ENCODE measurements at places on chromosomes 3 and 15. TPM values are rescaled to one million over a fixed set of nuclear protein-coding genes. Genes with fewer than 3 reads are reported as not detected.

Gene RAB6B
- 3.1 TPM for total RNA-seq

Gene AP4E1
- total RNA-seq: 8.1 TPM

Gene SH3BP5
- total RNA-seq: 71.1 TPM

Gene SKOR1
- 0.19 TPM for total RNA-seq

Gene CCDC50
- total RNA-seq: 117 TPM

Gene CFAP100
- total RNA-seq: not detected

Gene PIK3CA
- 75.6 TPM for total RNA-seq

Gene WDR6
- total RNA-seq: 87.1 TPM

Gene RLBP1
- not detected for total RNA-seq

Gene NME9
- total RNA-seq: not detected

Gene CCDC13
- total RNA-seq: 1.1 TPM

Gene PTX3
- total RNA-seq: 12.3 TPM

Gene ALDH1A3
- 61.3 TPM for total RNA-seq

Gene CAMKV
- total RNA-seq: not detected

Gene PAQR9
- total RNA-seq: not detected

Gene DLL4
- total RNA-seq: 8.3 TPM

Gene CCR2
- total RNA-seq: 4.6 TPM

Gene SPATA12
- total RNA-seq: not detected

Gene SAMMSON
- not detected for total RNA-seq

Gene WDR93
- total RNA-seq: not detected

Gene CCR1
- 34.2 TPM for total RNA-seq

Gene NPAP1
- not detected for total RNA-seq

Gene AADACL2
- 2.8 TPM for total RNA-seq

Gene INKA1
- 0.84 TPM for total RNA-seq

Gene PARP15
- 3.3 TPM for total RNA-seq

Gene ILDR1
- total RNA-seq: not detected

Gene LTF
- 9.1 TPM for total RNA-seq

Gene LEKR1
- total RNA-seq: 1.7 TPM

Gene GREM1
- total RNA-seq: 0.79 TPM

Gene LRRC49
- total RNA-seq: 4.0 TPM

Gene RPS27L
- total RNA-seq: 94.3 TPM

Gene ITGA11
- 0.48 TPM for total RNA-seq

Gene SEMA6D
- total RNA-seq: 41.1 TPM

Gene IMPG2
- total RNA-seq: 0.24 TPM

Gene CILP
- total RNA-seq: 35.1 TPM

Gene ADAMTS17
- 1.6 TPM for total RNA-seq

Gene GPR156
- total RNA-seq: 0.75 TPM

Gene SMCO1
- not detected for total RNA-seq

Gene FXR1
- total RNA-seq: 112 TPM

Gene ACAN
- 0.06 TPM for total RNA-seq

Gene CAND2
- total RNA-seq: 6.8 TPM

Gene C3orf70
- total RNA-seq: 3.9 TPM

Gene TLR9
- total RNA-seq: not detected

Gene NUP210
- total RNA-seq: 3.2 TPM

Gene HGD
- total RNA-seq: 0.37 TPM

Gene NAALADL2
- total RNA-seq: 7.0 TPM

Gene CHST13
- total RNA-seq: 0.46 TPM

Gene MNS1
- 1.0 TPM for total RNA-seq

Gene RSRC1
- total RNA-seq: 48.9 TPM

Gene PP2D1
- total RNA-seq: not detected

Gene TRAIP
- not detected for total RNA-seq

Gene FYTTD1
- 56.1 TPM for total RNA-seq

Gene CHL1
- 64.2 TPM for total RNA-seq

Gene CLDN11
- 57.6 TPM for total RNA-seq

Gene GRAMD1C
- 10.9 TPM for total RNA-seq

Gene SENP8
- 1.0 TPM for total RNA-seq

Gene PPP1R14D
- not detected for total RNA-seq

Gene TRNT1
- total RNA-seq: 42.7 TPM

Gene CHRNA3
- total RNA-seq: 0.09 TPM

Gene POC1A
- total RNA-seq: 0.65 TPM

All from omental fat pad (tissue), 4 donors.